ENCODE measurements at places on chromosomes 2 and 18.
A peak's percentile ranks its signal among the peaks of the same experiment; 100 is the strongest.

GRCh38 chr2:107936433-107937359 is 49.6 kb upstream of the SLC5A7 start:
- DNase-seq = no peak

DNA sequence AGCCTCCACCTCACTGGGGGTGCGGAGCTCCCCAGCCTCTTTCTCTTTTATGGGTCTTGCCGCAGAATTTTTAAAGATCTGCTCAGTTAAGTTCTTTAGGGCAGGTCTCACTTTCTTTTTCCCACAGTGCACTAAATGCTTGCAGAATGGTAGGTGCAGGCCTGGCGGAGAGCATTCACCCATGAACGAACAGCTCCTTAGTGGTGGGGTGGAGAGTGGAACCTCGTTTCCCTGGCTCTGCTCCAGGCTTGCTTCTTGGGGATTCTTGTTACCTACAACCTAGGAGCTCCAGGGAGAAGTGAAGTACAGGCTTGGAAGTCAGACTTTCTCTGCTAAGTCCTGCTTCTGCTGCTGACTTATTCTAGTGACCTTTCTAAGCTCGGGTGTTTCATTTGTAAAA is 70.3 kb upstream of the PXDN start:
- DNase-seq = no peak

- no peak for DNase-seq
Observed at GRCh38 chr2:234146087-234146826, 95.8 kb downstream of the SPP2 start.

DNA sequence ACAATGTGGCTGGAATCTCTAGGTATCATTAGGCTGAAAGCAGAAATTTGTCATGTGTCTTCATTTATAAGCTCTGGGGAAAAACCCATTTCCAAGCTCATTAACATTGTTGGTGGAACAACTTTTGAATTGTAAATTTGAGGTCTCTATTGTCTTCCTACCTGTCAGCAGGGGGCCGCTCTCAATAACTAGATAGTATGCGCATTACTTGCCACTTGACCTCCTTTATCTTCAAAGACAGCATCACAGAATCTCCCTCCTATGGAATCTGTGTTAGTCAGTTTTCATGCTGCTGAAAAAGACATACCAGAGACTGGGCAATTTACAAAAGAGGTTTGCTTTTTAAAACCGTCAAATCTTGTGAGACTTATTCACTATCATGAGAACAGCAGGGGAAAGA is 223.1 kb downstream of the CALCRL start:
- DNase-seq = no peak

DNA sequence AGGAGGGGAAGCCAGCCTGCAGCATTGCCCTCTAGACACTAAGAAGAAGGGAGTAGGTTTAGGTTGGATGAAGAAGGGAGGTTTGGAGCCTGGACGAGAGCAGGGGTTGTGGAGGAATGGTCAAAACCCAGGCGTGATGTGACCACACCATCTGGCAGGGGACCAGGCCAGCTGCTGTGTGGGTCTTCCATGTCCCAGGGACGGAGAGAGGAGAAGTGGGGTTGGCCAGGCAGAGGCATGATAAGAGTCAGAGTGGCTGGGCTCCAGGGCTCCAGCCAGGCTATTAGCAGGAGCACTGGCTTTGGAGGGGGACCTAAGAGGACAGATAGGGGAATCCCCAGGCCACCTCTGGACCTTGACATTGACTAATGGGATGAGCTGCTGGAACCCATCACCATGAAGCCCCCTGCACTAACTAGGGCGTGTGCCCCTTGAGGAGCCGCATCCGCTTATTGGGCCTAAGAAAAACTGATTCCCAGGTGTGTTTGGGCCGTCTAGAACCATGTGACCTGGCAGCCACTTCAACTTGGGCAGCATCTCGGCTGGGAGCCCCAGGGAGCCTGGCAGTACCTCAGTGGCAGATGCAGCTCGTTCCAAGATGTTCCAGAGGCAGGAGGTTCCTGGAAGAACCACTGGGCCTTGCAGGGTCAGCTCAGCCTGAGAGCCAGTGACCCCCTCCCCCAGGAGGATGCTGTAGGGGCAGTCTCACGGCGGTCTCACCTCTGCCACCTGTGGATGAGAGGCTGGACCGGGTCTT is 235.1 kb downstream of the AGAP1 start:
- no peak for DNase-seq

- no peak for DNase-seq
Observed at GRCh38 chr2:118176601-118177000, 88.3 kb downstream of the INSIG2 start.

- DNase-seq = no peak
Observed at GRCh38 chr18:64027931-64028695, 58.2 kb downstream of the SERPINB8 start.

DNA sequence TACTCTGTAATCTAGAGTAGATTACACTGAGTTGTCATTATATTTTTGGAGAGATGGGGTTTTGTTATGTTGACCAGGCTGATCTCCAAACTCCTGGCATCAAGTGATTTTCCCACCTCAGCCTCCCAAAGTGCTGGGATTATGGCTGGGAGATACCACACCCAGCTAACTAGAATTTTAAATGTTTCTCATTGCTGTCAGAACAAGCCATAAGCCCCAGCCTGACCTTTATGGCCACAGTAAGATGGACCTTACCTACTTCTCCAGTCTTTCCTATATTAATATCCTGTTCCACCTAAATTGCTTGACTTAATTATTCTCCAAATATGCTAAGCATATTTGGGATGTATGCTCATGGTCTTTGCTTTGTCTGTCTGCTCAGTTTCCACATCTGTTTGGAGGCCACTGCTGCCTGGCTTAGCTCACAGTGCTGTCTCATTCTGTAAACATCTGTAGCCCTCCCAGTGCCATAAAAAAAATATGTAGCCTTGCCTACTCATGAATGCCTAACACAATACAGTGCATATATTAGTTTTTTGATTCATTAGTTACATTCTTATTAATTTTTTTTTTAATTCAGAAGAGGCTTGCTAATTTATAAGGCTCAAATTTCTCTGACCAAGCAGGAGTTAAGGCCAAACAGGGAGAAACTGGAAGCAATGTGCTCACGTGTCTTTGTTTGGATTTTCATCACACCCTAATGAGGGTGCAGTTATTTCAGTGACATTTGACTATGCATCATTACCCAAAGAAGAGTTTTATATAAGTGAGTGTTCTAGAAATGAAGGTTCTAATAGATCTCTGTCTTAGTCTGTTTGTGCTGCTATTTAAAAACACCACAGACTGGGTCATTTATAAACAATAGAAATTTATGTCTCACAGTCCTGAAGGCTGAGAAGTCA is 45.3 kb upstream of the PSME4 start:
- DNase-seq = no peak

DNA sequence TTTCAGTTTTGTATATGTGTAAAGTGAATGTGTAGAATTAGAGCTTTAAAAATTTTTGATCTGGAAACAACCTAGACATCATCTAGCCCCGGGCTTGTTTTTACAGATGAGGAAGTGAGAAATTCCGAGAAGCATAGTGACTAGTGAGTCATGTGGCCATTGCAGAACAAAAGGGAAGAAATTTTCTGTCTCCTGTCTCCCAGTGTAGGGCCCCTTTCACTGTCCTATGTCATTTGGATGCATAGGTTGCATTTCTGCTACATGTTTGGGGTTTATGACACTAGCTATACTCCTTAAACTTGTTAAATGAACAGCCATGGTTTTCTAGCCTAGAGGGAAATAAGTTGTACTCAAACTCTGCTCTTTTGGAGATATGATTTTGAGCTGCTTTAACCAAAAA is 84.6 kb downstream of the PLCL1 start:
- peak; percentile 32 for DNase-seq

GRCh38 chr18:57466745-57467409 is 31.7 kb downstream of the ONECUT2 start:
- no peak for DNase-seq

DNA sequence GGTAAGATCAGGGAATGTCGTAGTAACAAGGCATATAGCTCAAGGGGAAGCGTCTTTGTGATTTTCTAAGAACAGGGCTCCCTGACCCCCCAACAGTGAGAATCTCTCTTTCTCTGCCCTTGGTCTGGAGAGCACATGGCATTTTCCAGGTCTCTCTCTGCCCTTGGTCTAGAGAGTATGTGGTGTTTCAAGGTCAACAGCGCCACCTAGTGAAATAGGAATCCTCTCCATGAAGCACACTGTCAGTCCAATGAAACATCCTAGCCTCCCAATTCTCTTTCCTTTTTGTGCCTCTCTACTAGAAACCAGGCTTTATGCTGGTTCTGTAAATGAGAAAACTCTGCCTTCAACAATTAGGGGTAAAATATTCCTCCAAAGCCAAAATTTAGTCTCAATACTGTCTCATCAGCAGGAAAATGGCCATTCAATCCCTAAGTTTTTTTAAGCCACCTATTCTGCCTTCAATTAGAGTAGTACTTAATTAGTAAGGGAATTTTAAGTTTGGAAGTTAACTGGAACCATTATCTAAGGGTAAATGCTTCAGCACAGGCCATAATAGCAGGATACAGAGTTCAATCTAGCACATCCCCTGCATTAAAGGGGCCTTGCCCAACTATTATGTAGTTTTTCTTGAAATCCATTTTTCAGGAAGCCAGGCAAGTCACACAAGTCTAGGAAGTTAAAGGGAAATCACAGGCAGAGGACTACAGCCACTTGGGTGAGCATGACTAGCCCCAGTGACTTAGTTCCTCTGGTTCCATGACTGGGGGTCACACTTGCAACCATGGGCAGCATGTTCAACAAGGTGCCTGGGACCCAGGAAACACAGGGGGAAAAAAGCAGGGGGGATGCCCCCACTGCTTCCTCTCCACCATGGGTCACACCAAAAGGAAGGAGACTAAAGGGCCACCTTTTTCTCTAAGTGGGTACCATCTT is 12.4 kb downstream of the DYM start:
- DNase-seq = peak; percentile 41

DNA sequence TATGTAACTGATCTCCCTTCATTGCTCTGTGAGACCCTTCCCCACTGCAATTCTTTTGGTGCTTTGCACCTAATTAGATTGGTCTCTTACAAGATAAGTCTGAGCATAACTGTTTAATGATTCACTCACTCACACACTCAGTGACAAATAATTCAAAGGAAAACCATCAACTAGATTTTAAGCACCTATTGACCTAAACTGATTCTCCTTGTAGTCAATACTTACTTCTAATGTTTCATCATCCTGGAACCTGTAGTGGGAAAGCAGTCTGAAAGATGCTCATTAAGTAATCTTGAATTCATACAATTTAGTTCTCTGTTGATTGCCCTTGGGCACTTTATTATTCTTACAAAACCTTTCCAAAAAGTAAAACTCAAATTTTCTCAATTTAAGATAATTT is 74.3 kb upstream of the COL5A2 start:
- DNase-seq = no peak

- DNase-seq = no peak
Observed at GRCh38 chr2:128450211-128451024, 131.8 kb upstream of the HS6ST1 start.

- no peak for DNase-seq
Observed at GRCh38 chr2:219073413-219074129, 12.8 kb upstream of the IHH start.

DNA sequence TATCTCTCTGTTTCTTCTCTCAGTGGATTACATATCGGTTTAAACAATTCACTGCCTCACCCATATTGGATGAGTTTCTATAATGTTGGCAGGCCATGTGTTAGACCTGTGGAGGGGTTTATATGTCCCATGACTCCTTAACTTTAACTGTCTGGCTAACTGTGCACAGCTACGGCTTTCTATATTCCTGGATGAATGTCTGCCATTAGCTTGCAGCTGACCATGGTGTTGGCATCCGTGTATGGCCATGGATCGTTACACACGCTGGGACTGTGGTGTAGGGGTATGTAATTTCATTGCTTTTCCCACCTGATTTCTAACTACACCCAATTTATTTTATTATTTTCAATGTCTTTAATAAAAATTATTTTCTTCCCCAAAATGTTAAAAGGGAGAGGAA is 3.3 kb upstream of the TANC1 start:
- no peak for DNase-seq

DNA sequence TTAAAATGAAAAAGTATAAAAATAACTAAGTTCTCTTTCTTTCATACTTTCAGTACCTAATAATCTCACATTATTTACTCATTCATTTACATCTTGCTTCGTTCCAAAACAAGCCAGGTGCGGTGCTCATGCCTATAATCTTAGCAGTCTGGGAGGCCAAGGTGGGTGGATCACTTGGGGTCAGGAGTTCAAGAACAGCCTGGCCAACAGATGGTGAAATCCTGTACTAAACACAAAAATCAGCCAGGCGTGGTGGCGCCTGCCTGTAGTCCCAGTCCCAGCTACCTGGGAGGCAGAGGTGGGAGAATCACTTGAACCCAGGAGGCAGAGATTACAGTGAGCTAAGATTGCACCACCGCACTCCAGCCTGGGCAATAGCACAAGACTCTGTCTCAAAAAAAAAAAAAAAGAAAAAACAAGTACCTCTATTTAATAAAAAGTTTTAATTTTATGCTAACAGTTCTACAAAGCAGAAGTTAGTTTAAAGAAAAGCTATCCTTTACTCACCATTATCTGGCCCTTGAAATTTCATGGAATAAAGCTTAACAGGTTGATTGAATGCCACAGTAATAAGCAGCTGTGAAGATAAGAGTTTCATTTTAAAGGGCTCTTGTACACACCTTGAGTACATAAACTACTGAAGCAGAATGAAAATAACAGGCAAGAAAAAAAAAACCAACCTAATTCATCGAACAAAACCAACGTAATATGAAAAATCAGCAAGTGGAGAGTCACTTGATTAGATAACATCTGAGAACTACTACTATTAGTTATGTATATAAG is 22.5 kb downstream of the TXNL1 start:
- no peak for DNase-seq

GRCh38 chr18:76354348-76354747 is 140.7 kb downstream of the ZNF516 start:
- no peak for DNase-seq

- DNase-seq = no peak
Observed at GRCh38 chr18:8107426-8107825, 501.8 kb upstream of the RAB12 start.

- DNase-seq = no peak
Observed at GRCh38 chr2:236169741-236170589, 1.8 kb upstream of the GBX2 start.

DNA sequence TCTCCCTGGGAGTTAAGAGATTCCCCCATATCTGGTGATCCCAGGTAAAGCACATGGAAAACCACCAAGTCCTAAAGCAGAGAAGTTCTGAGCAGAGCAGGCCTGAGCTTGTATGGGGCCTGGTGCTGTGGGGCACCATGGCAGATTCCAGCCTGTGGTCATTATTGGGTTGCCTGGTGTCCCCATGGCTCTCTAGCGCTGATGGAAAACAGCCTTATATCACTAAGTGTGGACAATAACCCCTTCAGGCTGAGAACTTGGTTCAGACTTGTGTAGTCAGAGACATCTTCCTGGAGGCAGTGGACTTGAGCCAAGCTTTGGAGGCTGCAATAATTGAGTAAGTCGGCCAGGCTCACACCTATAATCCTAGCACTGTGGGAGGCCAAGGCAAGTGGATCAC is 96.8 kb downstream of the MCFD2 start:
- DNase-seq = no peak

DNA sequence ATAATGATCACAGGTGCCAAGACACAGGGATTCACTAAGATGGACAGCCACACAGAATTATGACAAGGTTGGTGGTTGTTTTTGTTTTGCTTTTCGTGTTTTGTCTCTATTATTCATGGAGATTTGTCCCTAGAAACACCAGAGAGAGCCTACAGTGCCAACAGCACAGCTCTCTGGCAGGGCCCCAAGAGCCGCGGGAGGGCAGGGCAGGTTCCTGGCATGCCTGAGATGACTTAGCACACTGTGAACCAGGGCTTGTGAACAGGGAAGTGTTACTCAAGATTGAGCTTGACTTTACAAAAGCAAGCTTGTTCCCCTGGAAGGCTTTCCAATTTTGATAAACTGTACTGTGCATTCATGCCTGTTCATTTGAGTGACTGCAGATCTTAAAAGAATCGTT is 437.4 kb upstream of the SALL3 start:
- no peak for DNase-seq
